ENCODE measurements at places on chromosomes 16 and 17.

DNA sequence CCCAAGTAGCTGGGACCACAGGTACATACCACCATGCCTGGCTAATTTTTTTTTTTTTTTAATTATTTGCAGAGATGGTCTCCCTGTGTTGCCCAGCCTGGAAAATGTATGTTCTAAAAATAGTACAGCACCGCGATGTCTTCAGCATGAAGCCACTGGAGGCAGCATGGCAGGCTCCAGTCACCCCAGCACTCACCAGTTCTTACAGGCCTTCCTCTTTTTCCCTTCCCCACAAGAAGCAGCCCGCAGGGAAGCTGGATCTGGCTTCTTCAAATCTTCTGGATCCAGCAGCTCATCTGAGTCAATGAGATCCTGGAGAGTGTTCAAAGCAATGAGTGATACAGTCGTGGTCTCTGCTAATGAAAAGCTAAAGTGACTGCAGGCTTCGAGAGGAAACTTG lies 16.2 kb downstream of the CIAPIN1 start:
- DNase-seq: no peak

DNA sequence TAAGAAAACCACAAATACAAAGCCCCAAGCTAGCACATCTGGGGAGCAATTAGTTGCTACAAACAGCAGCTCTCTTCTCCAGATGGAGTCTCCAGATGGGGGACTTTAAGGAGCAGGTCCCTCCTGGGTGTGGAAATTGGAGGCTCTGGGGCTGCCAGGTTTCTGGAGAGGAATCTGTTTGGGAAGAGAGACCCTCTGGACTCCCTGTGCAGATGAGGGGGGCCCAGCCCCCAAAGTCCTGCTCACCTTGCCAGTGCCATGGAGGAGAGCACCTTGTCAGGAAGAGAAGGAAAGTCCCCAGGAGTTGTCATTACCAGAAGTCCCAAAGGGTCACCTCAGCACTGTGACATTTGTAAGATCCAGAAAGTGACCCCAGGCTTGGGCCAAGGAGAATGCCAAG lies 14.8 kb downstream of the TEKT5 start:
- no peak for DNase-seq

GRCh38 chr17:38719289-38719942 lies 10.7 kb upstream of the CISD3 start:
- no peak for DNase-seq

DNA sequence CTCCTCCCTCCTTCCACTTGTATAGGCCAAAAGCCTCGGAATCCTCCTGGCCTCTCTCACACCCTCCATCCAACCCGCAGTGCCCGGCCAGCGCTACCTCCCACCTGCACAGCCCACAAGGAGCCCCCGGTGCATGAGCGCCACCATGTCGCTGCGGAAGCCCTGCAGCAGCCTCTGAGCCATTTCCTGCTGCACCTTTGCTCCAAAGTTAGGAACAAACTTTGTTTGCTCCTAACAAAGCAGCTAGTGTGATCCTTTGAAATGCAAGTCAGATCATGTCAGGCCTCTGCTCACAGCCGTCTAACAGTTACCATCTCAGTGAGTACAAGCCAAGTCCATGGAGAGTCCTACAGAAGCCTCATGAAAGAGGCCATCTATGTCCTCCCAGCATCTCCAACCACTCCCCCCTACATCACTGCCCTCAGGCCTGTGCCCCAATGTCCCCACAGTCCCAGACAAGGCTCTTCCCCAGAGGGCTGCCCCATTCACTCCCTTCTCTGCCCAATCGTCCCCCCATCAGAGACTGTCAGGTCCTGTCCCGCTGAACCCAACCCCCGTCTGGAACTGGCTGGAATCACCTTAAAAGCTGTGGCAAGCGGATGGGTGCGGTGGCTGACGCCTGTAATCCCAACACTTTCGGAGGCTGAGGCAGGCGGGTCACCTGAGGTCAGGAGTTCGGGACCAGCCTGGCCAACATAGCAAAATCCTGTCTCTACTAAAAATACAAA lies 7.5 kb downstream of the DCAKD start:
- peak; percentile 21 for DNase-seq

DNA sequence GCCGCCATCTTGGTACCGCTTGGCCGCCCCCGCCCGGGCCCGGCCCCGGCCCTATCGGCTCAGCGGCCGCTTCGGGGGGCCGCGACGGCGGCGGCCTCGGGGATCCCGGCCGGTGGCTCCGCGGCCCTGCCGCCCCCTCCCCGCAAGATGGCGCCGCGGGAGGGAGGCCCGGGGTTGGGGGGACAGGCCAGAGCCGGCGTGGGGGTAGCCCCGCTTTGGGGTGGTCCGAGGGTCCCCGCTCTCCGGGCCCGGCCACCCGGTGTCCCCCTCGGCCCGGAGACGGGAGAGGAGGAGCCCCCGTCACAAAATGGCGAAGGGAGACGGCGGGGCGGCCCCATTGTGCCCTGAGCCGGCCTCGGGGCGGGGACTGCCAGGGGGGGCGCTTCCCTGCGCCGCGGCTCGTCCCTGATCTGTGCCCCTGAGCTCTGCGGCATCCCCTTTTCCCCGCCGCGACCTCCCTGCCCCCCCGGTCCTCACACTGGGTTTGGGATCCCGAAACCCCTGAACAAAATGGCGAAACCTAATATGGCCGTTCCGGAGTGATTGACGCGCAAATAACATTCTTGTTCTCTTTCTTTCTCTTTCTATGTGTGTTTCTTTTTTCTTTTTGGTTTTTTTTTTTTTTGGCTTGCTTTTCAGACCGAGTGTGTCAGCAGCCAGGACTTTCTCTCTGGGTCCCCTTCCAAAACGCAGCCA lies 986 bp downstream of the HAPSTR1 start:
- DNase-seq: peak; percentile 52

GRCh38 chr17:82698974-82699442 lies 510 bp upstream of the RAB40B start:
- no peak for DNase-seq

GRCh38 chr17:7589891-7590691 lies at the start of gene SOX15:
SOX15 (minus strand) TSS chr17:7590094; CDS start chr17:7589676, 418 bp downstream.
- DNase-seq: peak; percentile 53

DNA sequence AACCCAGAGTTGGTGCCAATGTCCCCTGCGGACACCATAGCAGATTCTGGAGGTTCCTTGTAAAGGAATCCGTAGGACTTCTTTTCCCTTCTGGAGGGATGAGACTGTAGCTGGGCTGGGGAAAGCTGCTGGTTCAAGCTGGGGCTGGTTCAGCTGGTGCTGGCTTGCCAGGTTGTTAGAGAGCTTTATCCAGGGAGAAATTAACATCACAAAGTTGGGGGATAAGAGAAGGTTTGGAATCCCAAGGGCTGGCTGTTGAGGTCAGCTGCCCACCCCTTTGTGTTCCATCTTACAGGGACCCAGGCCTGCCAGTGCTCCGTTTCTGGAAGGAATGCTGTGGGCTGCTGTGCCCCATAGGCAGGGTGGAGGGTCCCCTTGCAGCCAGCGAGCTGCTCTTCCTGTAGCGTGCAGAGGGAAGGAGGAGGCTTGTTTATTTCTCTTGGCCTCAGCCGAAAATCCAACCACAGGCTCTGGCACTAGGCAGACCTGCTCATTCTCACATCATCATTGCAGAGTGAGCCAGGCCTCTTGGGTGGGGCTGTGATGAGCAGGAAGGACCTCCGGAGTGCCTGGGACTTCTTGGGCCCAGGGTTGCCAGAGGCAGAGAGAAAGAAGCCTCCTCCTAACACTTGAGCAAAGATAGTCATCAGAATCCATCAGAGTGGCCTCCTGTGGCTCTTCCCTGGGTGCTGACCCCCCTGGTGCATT lies 251.1 kb downstream of the SEC14L1 start:
- DNase-seq: peak; percentile 97

DNA sequence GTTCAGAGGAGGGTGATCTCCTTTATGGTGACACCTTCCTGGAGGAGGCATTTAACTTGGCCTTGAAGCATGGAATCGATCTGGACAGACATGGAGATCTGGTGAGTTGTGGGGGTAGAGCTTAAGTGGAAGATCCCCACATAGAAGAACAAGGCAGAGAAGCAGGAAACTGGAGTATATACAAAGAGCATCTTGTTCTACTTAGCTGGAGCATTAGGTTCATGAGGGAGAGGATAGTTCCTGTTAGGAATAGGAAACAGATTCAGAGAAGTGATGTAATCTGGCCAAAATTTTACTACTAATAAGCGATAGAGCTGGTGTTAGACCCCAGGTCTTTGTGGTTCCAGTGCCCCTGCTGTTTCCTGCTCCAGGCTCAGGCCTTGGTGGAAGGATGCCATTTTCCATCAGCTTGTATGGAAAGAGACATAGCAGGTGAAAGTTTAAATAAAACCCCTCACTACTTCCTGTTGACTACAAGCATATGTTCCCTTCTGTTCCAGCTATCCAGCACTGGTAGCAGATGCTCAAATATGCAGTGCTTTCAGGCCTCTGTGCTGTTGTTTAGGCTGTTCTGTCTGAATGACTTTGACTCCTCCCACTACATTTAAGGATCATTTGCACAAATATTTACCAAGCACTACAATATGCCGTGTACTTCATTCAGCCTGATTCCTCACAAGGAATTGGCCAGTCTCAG lies 9.4 kb downstream of the RPAIN start:
- no peak for DNase-seq

GRCh38 chr17:62657145-62657665 lies 29.7 kb downstream of the MRC2 start:
- no peak for DNase-seq

DNA sequence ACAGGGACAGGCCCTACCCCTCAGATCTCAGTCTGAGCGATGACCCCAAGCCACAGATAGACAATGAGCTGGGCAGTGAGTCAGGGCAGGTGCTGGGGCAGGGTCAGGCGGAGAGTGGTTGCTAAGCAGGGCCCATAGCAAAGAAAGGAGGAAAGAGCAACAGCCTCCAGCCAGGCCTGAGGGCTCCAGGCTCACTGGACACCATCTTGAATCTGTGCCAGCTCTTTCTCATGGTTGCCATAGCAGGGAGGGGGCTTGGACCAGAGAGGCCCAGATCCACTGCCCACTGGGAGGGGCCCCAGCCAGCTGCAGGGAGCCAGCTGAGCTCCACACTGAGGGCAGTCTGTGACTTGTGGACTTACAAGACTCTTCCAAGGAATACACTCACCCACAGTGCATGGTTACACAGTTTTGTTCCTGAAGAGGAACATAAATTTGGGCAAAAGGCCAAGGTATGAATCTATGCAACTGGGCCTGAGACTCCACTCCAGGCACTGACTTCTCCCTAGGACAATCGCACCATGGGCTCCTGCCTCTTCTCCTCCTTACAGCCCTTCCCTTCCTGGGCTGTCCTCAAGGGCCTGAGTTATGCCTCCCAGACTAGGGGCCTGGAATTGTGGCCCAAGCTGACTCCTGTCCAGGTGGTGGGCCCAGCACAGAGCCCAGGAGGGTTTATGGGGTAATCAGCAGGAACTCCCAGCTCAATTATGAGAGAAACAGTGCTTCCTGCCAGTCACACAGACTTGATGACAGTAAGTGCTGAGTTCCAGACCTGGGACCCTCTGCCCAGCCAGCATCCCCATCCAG lies 59.9 kb downstream of the BEAN1 start:
- DNase-seq: peak; percentile 73

- DNase-seq: peak; percentile 64
Observed at GRCh38 chr16:66924527-66925321, 611 bp downstream of the RRAD start.

DNA sequence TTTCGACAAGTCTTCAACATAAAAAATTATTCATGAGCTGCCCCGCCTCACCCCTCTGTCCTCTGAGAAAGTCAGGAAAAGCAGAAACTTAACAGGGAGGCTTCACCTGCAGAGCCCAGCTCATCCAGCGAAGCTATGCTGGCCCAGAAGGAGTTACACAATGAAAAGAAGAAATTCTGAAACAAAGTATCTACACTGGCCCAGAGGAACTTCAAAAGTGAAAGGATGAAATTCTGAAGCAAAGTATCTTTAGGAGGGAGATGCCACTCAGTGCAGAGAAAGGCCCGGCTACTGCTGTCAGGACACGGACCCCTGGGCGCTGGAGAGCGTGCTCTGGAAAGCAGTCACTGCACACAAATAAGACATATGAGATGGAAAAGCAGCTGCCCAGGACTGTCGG lies 1.6 kb downstream of the GALNS start:
- no peak for DNase-seq

DNA sequence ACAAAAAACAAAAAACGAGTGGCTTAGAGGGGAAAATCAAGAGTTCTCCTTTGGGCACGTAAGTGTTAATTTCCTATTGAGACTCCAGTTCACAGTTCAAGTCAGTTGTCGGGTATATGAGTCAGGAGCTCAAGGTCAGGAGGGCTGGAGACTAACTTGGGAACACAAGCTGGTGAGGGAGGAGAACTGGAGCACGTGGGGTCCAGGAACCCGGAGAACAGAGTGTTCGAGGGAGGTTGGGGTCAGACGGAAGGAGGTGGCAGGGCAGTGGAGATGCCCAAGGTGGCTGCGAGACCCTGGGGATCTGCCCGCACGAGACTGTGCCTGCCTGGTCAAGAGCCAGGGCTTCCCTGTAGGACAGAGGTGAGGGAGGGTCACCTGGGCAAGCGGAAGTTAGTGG lies 12.0 kb downstream of the ALDH3A1 start:
- DNase-seq: no peak

GRCh38 chr16:87956098-87956364 lies 4.8 kb downstream of the BANP start:
- no peak for DNase-seq

DNA sequence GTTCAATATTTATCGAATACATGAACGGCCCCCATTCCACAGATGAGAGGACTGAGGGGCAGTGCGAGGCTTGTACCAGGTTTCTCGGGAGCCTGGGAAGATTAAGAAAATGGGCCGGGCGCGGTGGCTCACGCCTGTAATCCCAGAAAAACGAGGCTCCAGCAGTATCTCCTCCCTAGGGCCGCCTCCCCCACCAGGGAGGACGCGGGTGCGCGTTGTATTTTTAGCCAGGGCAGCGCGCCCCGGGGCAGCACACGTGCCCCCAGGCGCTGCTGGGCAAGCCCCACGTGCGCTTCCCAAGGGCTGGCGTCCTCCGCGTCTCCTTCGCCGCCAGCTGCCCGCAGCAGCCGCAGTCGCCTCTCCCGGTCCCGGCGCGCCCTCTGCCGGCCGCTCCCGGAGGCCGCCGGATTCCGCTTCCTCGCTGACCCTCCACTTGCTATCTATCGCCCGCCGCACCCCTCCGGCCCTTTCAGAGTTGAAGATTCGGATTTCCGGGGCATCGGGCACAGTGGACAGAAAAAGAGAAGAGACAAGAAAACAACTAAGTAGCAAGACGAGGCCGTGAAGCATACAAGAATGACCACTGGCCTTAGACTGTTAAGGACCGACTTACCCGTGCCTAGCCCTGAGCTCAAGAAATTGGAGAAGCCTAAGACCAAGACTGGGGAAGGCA lies 1.9 kb upstream of the YBX2 start:
- DNase-seq: peak; percentile 92

GRCh38 chr17:50576864-50577263 lies 16.3 kb downstream of the CACNA1G start:
- no peak for DNase-seq

DNA sequence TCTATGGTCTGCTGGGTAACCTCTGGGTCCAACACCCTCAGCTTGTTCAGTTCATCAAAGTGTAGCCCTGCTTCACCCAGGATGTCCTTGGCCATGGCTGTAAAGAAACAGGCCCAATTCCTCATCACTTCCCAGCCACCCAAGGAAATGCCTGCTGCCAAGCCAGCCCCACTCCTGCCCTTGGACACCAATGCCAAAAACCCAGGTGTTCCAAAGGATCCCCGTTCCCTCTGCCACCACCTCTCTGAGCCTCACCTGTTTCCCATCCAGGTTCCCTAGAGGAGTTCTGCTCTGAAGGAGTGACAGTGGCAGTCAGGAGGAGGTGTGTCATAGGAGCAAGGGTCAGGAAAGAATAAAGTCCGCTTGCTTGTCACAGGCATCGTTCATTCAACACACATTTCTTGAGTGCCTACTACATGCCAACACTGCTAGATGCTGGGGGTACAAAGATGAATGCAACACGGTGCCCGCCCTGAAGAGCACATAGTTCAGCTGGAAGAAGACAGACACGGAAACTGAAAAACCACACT lies 3.3 kb downstream of the IFT20 start:
- no peak for DNase-seq
